Stimulated activated CD4-positive, alpha-beta T cell treated with anti-CD3 and anti-CD28 coated beads, Interleukin-15, amount 100 ng/mL, for 24 hours (primary cell): ENCODE measurements at places on chromosomes 13 and 19.
A peak's percentile ranks its signal among the peaks of the same experiment; 100 is the strongest.

GRCh38 chr13:94309997-94310855, 169.3 kb downstream of the DCT start:
- no peak for DNase-seq

- no peak for DNase-seq
These were observed 12.2 kb downstream of the THSD1 start for GRCh38 chr13:52393572-52394357.

GRCh38 chr13:95447814-95448213, 104.7 kb upstream of the CLDN10 start:
- DNase-seq: no peak

DNA sequence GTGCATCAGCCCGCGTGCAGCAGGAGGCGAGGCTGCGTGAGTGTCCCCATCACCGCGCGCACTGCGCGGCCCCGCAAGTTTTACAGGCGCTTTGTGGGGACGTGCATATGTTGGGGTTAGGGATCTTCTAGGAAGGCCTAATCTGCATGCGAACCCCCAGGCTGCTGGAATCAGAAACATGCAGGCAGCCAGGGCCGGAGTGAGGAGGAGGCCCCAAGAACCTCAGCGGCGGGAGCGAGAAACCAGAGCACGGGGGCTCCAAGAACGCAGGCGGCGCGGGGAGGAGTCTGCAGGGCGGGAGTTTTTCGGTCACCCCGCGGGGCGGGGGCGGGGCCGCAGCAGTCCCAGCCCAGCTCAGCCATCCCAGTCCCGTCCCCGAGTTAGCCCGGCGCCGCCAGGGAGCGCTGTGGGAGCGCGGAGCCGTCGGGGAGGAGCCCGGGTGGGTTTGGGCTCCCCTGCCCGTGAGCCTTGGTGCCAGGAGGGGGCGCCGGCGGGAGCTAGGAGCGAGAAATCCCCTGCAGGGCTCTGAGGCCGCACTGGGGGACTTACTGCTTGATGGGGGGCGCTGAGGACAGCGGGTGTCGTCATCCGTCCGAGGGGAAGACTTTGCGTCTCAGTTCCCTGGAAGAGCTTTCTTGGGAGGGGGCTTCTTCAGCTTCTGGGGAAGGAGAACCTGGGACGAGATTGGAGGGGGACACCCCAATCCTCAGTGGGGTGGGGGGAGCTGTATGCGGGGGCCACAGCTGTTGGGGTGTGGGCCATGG, 933 bp upstream of the NRTN start:
- DNase-seq: peak; percentile 97

DNA sequence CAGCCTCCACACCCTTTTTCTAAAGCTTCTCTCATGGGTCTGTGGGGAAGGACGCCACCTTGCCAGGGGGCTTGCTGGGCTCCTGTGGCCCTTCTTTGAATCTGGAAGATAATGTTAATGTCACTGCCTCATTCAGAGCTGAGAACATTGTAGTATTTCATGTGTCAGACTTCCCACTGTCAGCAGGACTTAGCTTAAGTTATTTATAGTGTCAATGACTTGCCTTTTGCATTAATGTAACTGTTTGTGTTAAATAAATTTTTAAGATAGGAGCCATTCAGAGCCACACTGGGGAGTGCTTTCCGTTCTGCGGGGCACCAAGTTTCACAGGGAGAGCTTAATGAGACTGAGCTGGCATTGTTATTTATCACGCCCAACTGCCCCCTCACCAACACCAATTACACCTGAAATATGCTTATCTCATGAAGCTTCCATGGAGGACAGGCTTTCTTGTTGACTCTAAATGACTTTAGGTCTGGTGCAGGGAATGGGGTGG, 226.9 kb upstream of the UBL3 start:
- no peak for DNase-seq

- no peak for DNase-seq
These were observed 234.6 kb upstream of the RFC3 start for GRCh38 chr13:33583398-33583797.

DNA sequence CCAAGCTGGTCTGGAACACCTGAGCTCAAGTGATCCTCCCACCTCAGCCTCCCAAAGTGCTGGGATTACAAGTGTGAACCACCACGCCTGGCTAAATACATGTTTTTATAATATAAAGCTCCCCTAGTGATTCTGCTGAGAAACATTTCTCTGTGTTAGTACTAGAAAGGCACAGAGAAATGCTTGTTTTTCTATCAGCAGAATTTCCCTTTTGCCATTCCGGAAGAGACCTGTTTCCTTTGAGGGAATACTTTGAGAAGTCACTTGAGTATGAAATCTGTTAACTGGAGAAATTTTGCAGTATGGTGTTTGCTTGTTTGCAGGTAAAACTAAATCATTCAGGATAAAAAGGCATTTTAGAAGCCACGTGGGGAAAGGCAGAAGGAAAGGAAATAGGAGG, 4.4 kb upstream of the NLRP12 start:
- DNase-seq: no peak

DNA sequence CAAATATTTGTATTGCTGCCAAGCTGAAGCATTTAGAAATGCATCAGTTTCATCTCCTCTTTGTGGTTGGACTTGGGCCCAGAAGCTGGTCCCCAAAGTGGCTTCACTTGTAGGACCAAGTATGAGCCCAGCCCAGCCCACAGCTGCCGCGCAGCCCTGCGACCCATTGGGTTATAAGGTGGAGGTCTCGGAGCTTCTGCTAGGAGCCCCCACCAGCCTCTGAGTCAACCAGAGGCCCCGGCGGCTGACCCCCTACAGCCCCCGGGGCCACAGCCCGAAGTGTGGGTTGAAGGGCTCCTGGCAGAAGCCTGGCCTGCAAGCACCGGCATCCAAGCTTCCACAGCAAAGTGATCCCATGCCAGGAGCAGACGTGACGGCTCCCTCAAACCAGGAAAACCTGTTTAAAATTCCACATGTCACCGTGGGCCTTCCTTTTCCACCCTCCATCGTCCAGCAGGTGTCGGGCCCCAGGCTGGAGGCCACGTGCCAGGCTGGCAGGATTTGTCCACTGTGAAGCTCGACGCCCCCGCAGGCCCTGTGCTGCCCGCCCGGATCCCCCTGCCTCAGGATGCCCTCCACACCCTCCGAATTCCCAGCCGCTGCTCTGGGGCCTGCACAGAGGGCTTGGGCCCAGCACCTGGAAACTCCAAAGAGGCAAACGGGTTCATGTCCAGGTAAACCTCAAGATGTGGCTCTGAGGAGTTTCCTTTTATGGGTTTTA, 54.7 kb downstream of the C13orf46 start:
- DNase-seq: no peak

- DNase-seq: no peak
These were observed 10.7 kb downstream of the ZNF470 start for GRCh38 chr19:56577719-56578602.

- DNase-seq: no peak
These were observed 5.0 kb upstream of the JUNB start for GRCh38 chr19:12786141-12786870.

DNA sequence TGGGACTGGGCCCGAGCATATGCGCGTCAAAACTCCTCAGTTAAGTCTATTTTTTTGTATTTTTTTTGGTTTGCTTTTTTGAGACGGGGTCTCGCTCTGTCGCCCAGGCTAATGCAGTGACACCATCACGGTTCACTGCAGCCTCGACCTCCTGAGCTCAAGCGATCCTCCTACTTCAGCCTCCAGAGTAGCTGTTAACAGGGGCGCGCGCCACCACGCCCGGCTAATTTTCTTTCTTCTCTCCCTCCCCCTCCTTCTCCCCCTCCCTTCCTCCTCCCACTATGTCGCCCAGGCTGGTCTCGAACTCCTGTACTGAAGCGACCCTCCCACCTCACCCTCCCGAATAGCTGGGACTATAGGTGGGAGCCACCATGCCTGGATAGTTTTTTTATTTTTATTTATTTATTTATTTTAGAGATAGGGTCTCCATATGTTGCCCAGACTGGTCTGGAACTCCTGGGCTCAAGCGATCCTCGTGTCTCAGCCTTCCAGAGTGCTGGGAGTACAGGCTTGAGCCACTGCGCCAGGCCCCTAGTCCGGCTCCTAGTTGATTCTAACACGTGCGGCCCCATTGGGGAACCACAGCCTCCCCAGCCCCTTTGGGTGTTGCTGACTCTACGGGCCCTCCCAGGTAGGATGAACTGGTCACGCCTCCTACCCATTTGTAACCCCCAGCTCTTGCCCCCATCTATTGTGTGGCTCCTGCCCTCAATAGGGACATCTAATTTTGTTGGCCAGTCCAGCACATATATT, 806 bp upstream of the ZNF837 start:
- no peak for DNase-seq

- no peak for DNase-seq
These were observed 55.3 kb downstream of the STK24 start for GRCh38 chr13:98521461-98522247.

GRCh38 chr13:23871616-23872220, 17.5 kb downstream of the MIPEP start:
- no peak for DNase-seq

DNA sequence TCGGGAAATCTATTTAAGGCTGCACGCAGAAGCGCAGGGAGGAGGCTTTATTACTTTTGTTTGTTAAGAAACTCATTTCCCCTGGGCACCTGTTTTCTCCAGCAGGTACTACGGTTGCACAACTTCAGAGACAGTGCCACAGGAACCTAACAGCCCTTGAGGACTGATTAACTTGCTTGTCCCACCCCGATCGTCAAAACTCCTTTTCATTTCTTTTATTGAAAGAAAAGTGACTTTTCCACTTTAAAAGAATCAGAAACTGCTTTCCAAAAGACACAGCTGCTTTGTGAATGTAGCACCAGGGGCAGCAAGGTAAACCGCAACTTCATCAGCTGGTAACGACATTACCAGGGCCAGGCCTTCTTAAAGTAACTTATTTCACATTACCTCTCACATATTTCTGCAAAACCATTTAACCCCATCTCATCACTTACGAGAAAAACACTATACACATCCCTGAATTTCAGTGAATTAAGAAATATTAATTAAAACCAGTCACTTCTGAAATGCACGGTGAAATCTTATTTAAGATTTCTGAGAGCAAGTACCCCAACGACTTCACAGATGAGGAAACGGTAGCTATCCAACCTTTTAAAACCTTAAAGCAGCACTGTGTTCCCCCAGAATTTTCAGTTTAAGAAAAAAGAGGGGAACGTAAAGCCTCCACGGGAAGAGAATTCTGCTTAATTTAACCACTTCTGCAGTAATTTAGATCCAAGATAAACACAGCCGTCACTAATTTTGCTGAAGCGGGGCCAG, 1.4 kb downstream of the ANKRD10 start:
- DNase-seq: no peak

DNA sequence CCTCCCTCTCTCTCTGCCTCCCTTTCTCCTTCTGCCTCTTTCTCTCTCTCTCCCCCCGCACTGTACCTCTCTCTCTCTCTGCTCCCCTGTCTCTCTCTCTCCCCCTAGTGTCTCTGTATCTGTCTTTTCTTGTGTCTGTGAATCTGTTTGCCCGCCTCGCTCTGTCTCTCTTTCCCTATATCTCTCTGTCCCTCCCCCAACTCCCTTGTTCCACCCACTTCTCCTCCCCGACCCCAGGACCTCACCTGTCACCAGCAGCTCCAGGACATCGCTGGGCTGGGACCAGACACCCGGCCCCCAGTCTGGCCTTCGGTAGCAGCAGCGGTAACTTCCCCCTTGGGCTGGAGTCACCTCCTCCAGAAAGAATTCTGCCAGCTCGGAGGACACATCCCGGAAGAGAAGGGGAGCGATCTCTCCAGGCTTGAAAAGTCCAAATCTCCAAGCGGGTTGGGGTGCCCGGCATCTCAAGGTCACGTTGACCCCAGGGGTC, 3.9 kb downstream of the OSCAR start:
- DNase-seq: peak; percentile 16

GRCh38 chr19:17950310-17951156, 16.4 kb upstream of the KCNN1 start:
- DNase-seq: peak; percentile 45

GRCh38 chr13:103066781-103067345, 646 bp upstream of the SLC10A2 start:
- DNase-seq: no peak

DNA sequence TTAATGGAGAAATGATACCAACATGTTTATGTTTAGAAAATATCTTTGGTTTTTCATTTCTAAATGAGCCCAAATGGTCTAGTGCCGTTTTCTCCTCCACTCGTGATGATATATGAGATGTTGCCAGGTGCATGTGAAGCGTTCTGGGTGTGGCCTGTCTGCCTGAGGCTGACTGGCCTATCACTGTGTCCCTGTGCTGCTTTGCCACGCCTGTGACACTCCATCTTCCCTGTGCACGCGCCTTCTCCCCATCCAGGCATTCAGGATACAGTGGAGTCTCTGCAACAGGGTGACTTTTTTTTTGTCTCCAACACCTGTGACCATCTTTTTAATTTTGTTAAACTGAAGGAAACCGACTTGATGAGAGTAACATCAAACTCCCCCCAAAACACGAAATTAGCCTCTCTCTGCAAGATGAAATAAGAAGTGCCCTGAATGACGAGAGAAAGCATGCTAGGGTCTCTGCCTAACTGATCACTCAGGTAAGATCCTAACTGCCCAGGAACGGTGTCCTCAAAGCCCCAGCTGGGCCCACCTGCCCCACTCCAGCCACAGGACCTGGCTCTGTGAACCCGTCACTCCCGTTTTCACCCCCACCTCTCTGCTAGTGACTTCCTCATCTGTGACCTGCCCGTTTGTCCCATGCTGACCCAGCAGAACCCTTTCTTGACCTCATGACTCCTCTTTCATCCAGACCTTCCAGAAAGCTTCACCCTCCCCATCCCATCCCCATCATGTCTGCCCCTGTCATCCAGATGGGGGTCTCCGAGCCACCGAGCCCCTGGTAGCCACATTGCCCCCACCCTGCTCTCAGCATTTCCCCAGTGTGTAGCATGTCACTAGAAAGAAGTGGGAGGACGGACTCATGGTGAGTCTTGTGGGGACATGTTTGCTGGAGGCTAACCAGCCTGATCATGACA, 33.2 kb upstream of the TFDP1 start:
- DNase-seq: no peak

- peak; percentile 39 for DNase-seq
These were observed 24.3 kb downstream of the COLGALT1 start for GRCh38 chr19:17579661-17580244.

- no peak for DNase-seq
These were observed 80.3 kb downstream of the TNFSF11 start for GRCh38 chr13:42654212-42654611.

GRCh38 chr19:16263141-16263761, 61.4 kb upstream of the KLF2 start:
- no peak for DNase-seq

DNA sequence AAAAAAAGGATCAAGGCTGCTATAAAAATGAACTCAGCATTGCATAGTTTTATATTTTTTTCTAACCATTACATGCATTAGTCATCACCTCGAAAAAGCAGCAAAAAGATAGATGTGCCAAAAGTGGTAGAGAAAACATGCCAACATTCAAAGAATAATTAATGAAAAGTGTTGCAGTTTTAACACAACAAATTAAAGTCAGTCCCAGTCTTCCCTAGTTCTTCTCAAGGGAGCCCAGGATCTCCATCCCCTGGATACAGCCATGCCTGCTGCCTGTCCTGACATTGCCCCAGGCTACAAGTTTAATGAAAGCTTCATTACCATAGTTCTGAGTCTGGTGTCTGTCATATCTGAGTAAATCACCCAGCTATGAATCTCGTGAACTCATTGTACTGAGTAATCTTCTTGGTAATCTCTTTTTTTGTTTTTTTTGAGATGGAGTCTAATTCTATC, 116.6 kb upstream of the KLF12 start:
- no peak for DNase-seq

GRCh38 chr13:112859817-112860190, 109.2 kb upstream of the MCF2L start:
- no peak for DNase-seq

- DNase-seq: no peak
These were observed 12.4 kb downstream of the TNFSF13B start for GRCh38 chr13:108281901-108282300.

GRCh38 chr13:53285896-53286430, 257.4 kb downstream of the OLFM4 start:
- no peak for DNase-seq

GRCh38 chr19:36040495-36040894, 7.8 kb upstream of the CLIP3 start:
- DNase-seq: no peak
